ENCODE measurements at places on chromosomes 16 and 17. TPM values are rescaled to one million over a fixed set of nuclear protein-coding genes. Genes with fewer than 3 reads are reported as not detected.

- DNase-seq, result no peak
- H3K36me3 ChIP-seq, result peaks cover 43% of the 10 kb centered on the region
- peaks cover 25% of the 10 kb centered on the region for H3K4me1 ChIP-seq
- H3K27ac ChIP-seq, result peak overlapping the region; percentile 100
- no peaks in the 10 kb centered on the region for H3K27me3 ChIP-seq
Measured at GRCh38 chr17:78839235-78839761, 1.3 kb downstream of the USP36 start.

DNA sequence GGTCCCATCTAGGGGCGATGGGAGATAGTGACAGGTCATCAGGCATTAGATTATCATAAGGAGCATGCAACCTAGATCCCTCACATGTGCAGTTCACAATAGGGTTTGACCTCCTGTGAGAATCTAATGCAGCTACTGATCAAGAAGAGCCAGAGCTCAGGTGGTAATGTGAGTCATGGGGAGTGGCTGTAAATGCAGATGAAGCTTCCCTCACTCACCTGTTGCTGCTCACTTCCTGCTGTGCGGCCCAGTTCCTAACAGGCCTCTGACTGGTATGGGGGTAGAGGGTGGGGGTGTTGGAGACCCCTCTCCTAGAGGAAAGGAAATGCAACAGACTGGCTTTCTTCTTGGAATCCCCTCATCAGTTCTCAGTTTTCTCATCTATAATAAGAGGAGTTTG, 131.4 kb downstream of the CA10 start:
- no peaks in the 10 kb centered on the region for H3K27me3 ChIP-seq
- H3K27ac ChIP-seq, result no peak overlapping the region
- H3K4me1 ChIP-seq, result no peaks in the 10 kb centered on the region
- no peaks in the 10 kb centered on the region for H3K36me3 ChIP-seq
- no peak for DNase-seq

DNA sequence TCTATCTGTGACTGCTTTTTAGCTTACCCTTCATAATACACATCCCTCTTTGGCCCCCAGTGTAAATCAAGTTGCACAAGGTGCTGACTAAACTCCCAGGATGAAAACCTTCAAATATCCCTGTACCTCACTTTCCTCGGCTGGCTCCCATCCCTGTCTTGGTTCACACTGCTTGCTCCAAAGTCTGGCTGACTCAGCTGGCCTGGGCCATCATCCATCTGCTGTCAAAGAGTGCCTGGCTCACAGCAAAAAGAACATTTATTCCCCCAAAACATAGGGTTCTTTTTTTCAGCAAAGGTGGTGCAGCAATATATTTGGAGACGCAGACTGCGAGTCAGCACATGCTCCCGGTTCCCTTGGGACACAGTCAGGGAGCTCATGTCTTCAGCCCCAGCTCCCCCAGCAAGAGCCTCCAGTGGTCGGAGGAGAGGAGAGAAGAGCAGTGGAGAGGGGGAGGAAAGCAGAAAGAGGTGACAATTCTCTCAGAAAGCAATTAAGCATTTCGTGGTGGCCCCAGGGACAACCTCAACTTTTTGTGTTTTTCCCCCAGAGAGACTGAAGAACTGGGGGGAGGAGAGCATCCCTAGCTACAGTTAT, 26.1 kb downstream of the GPR142 start:
- H3K4me3 ChIP-seq, result no peak overlapping the region
- H3K36me3 ChIP-seq, result no peaks in the 10 kb centered on the region
- no peak overlapping the region for H3K27ac ChIP-seq

Gene ALDH3A1
- total RNA-seq, result 6.7 TPM

Gene TMEM220
- 10.8 TPM for total RNA-seq
